ENCODE measurements at places on chromosomes 6 and 20.

DNA sequence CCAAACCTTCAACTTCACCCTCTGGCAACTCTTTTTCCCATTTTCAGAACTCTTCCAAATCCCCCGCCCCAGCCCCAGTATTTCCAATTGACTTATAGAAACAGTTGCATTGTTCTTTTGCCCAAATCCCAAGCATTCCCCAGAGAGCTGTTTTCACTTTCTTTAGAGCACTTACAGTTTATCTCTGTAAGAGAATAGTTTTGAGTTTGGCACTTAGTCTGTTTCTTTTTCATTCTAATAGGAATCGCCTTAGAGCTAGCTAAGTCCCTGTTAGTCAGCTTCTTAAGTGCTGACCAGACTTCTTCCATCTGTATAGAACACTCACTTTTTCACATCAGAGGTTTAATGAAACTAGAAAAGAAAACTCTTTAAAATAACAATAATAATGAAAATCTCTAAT lies 374.2 kb upstream of the FLRT3 start:
- no peak for DNase-seq

GRCh38 chr6:122804962-122805485 lies 16.0 kb downstream of the SMPDL3A start:
- no peak for DNase-seq

DNA sequence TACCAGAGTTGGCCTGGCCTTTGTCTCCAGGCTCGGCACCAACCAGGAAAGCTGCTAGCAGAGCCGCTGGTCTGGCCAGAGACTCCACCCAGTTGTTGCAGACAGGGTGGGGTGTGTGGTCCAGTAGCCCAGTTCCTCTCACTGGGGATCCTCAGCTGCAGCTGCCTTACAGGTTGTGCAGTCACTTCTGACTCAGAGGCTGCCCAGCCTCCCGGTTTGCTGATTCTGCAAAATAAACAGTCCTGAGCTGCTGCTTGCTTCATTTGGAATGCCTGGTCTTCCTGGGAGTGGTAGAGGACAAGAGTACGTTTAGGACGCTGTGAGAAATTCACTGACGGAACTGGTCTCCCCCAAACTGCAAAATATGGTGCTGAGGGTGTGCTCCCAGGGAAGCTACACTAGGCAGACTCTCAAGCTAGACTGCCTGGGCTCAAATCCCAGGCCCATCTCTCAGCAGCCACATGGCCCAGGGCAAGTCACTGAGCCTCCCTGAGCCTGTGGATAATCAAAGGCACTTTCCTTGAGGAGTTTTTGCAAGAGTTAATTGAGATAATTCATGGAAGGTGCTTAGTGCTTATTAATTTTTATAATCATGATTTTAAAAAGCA lies 246.1 kb downstream of the TFAP2C start:
- no peak for DNase-seq

GRCh38 chr6:89050697-89051096 lies 29.9 kb upstream of the PNRC1 start:
- no peak for DNase-seq

DNA sequence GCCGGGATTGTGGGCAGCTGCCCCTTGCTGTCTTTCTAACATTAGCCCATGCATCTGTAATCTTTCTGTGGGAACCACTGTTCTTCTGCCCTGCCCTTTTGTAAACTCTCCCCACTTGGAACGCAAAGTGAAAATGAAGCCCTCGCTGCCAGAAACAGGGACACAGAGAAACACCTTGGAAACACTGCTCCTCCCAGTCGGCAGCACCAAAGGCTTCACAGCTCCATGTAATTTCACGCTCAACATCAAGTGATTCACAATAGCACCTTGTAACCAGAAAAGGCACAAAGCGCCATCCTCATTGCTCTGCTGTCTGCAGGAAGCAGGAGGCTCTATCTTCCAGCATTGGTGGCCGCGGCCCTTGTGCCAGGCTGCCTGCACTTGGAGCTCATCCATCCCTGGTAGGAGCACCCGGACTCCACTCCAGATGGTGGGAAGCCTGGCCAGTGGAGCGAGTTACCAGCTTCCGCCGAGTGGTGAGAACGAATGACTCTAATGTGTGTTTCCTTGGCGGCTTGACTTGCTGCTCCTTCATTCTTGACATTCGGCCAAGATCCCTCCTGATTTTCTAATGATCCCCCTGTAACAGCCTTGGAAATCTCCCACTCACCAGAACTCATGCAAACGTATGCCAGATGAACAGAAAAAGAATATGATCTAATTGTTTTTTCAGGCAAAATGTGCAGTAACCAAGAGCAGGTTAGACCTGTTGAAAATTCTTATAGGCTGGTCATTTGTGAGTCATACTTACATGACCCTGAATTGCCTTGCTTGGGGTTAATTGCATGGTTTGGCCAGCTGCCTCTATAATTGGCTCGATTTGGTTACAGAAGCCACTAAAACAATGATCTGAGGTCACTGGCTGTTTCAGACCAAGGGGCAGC lies 169.1 kb upstream of the CDYL start:
- no peak for DNase-seq

DNA sequence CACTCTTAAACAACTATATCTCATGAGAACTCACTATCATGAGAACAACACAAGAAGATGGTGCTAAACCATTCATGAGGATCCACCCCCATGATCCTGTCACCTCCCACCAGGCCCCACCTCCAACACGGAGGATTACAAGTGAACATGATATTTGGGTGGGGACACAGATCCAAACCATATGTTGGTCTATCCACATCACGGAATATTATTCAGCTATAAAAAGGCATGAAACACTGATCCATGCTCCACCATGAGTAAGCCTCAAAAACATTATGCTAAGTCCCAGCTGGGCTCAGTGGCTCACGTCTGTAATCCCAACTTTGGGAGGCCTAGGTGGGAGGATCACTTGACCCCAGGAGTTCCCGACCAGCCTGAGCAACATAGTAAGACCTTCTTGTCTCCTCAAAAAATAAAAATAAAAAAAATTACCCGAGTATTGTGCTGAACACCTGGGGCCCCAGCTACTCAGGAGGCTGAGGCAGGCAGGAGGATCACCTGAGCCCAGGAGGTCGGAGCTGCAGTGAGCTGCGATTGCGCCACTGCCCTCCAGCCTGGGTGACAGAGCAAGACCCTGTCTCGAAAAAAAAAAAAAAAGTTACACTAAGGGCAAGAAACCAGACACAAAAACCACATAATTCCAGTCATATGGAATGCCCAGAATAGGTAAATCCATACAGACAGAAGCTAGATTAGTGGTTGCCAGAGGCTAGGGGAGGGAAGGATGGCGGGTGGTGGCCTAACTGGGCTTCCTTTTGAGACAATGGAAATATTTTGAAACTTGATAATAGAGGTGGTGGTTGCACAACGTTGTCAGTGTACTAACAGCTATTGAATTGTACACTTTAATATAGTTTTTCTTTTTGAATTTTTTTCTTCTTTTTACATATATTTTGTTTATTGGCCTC lies 43.1 kb downstream of the ZNF217 start:
- DNase-seq, result no peak

DNA sequence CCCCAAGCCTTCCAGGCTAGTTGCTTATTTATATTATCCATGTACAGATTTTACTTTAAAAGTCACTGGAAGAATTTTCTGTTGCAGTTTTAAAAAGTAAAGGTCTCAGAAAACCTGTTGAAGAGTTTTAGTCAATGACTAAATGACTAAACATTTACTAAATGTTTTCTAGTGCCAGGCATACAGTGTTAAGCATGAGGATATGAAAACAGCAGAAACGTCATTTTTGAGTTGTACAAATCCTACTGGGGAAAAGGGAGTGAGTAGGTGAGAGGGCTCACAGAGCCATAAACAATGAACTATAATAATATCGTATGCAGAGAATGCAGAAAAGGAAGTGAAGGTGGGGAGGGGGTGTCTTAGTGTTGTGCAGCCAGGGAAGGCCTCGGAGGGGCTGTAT lies 66.3 kb downstream of the MAN1A1 start:
- DNase-seq, result no peak

DNA sequence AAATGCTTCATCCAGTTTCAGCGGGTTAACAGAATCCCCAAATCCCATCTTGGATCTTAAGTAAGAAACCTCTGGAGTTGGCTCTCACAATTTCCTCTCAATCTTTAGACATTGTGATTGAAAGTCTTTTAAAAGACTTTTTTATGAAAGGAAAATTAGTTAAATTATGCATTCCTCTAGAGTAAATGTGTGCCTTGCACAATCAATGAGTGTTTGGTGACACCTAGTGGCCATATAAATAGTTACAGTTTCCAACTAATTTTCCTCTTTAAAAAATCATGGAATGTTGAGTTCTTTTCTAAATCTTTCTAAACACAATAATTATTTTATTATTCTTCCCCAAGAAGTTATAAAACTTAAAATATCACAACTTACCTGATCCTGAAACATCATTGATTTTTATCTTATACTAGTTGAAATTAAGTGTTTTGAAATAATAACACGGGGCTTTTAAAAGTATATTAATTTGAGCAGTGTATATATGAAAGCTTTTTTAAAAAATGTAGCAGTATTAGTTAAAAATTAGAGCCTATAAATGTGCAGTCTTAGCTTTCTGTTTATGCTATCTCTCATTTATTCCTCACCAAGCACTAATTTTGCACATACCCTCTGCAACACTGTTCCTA lies 66.4 kb downstream of the PKHD1 start:
- DNase-seq, result peak; percentile 22

DNA sequence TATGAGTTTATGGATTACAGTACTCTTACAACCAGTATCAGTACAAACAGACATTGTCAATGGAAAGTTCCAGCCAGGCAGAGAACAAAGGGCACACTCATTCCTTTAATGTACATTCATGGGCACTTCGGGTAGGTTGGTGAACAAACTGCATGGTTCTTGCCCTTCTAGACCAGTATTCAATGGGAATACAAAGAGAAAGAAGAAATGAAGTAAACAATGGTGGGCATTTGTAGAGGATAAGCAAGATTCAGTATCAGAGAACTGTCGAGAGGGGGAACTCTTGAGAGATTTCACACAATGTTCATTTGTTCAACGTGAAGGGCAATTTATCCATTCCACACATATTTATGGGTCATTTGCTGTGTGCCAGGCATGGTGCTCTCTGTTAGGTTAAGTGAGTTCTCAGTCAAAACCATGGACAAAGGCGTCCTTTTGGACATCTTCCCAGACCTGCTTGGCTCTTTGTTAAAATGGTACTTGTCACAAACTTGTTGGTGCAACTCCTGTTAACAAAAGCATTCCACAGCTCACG lies 714.8 kb downstream of the DHX35 start:
- no peak for DNase-seq

GRCh38 chr6:50185006-50185405 lies 135.3 kb upstream of the DEFB112 start:
- DNase-seq, result no peak

DNA sequence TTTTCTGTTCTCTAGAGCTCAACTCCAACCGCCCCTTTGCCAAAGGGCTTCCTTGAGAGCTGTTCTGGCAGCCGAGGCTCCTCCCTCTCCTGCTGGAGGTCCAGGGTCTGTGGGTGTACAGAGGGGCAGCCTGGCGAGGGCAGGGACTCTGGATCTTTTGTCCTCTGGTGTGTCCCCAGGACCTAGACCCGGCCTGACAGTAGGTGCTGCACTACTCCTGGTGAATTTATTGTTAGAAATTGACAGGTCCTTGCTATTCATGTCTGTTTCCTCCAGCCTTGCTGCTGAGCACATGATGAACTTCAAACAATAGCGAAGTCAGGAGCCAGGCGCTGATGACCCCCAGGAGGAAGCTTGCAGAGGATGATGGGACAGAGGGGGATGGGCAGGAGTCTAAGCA lies 234.7 kb upstream of the SULF2 start:
- DNase-seq, result no peak

DNA sequence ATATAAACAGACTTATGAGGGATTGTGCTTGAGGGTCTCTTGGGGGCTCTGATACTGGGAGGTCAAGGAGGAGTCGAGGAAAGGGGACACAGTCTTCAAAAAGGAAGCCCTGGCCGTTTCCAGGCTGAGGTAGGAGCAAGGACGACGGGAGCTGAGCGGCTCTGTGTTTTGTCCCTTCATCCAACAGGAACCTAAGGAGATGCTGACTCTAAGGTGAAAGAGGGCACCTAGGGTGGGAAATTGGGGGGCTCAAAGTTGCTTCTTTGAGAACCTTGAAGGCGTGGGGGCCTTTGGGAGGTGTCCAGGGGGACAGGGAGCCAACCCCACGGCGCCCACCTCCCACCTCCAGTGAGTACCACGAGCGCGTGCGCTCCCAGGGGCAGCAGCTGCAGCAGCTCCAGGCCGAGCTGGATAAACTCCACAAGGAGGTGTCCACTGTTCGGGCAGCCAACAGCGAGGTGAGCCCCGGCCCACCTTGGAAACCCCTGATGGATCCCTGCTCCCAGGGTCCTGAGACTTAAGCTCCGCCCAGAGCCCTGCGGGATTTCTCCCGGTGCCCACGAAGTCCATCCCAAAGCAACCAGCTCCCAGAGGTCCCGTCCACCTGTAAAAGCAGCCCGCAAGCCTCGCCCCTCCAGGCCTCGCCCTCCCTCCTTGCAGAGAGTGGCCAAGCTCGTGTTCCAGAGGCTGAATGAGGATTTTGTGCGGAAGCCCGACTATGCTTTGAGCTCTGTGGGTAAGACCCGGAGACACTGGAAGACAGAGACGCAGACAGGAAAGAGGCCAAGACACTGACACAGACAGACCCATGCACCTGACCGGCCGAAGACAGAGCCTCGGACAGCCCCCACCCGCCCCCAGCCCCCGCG lies 2.9 kb downstream of the SPAG4 start:
- DNase-seq, result peak; percentile 44

- no peak for DNase-seq
Measured at GRCh38 chr6:135651964-135652755, 154.6 kb upstream of the AHI1 start.

DNA sequence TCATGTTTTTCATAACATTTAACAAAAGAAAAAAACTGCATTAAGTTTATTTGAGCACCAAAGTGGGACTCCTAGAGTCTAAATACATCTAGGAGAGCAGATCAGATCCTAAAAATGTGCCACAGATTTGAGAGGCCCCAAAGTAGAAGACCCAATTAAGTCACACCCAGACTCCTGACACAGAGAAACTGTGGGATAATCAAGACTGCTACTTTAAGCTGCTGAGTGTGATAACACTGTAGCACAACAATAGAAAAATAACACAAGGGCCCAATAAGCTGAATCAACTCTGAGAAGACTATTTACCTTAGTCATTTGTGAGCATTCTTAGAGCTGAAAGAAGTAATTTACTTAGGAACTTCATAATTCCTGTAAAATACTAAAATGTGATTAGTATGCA lies 26.0 kb downstream of the TRDN start:
- no peak for DNase-seq
